ENCODE measurements at places on chromosomes 4 and X.
A peak's percentile ranks its signal among the peaks of the same experiment; 100 is the strongest.

DNA sequence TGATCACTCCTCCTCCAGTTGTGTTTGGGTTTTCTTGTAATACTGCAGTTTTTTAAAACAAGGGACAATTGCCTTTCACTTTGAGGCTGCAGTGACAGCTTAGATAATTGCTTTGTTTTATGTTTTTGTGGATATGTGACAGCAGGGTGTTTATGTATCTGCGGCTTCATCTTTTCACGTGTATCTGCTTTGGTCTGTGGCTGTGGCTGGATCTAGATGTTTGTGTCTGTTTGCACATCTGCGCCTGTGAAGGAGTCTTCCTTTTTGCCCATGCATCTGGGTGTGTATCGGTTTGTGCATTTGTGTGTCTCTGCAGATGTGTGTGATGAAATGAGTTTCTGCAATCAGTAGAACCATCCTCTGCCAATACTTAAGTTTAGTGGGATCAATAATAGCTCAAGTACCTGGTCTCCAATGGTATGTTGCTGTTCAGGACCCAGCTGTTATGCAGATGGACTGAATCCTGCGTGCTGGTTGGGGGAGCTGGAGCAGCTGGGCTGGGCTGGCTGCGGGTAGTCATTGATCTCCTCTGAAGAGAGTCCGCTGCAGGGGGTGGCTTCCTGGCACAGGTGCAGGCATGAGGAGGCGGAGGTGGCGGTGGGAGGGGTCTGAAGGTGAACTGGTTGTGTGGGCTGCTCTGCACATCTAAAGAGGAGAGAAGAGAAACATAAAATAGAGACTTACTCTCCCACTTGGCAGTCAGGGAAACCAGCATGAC, 390.3 kb downstream of the SH2D1A start:
- peak; percentile 65 for DNase-seq

DNA sequence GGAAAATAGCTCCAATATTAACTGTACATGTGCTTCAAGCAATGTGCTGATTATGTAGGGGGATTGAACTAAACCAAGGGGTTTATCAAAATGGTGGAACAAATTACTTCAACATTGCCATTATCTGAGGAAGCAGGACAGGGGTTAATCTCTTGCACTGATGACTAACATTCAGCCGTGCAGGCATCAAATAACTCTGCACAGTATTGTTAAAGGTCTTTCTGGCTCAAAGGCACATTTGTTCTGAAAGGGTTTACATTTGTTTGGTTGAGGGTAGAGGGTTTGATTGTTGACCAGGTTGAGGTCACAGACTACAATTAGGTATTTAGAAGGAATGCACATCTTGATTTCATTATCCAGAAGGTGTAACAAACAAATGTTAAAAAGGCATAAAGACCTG, 32.2 kb upstream of the CCSER1 start:
- no peak for DNase-seq

DNA sequence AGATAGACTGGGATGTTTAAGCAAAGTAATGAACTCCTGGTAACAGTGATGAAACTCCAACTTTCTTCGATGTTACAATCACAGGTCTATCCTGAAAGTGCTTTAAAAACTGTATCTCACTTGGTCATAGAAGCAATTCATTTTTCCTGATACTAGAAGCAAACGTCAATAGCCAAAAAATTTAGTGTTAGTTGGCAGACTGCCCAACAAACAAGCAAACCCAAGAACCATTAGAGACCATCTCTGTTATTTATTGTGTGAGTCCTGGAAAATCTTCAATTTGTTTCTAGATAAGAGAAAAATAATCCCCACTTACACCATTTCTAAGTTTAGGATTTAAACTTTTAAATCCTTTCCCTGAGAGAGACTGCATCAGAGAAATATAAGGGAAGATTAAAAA, 553.9 kb downstream of the INPP4B start:
- DNase-seq, result no peak

DNA sequence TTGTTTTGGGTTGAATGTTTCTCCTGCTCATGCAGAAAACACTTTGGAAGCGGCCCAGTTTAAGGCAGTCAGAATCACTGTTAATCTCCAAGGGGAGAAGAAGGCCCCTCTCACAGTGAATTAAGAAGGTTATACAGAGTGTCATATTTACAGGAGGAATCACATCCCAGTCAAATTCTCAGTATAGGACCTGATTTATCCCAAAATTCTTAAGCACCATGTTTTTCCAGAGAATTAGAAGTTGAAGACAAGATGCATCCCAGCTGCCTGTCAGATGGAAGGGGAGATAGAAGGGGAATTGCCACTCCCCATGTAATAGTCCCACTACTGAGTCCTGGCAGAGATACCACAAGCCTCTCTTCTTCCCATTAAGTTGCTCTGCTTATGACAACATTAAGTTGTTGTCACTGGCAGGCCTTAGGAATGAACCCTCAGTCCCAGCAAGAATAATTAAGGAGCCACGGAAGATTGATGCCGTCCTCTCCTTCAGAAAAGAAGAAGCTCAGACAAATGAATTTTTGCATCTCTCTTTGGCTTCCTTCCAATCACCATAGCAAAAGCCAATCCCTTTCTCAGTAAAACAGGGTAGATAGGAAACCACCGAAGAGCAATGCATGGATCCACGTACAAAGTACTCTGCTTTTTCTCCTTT, 138.4 kb downstream of the LDB2 start:
- no peak for DNase-seq

- DNase-seq, result no peak
Observed at GRCh38 chrX:114959729-114960128, 57.7 kb downstream of the IL13RA2 start.

GRCh38 chrX:22912616-22913015, 87.1 kb upstream of the DDX53 start:
- no peak for DNase-seq

- DNase-seq, result no peak
Observed at GRCh38 chr4:185179488-185179887, 24.3 kb downstream of the CFAP97 start.

DNA sequence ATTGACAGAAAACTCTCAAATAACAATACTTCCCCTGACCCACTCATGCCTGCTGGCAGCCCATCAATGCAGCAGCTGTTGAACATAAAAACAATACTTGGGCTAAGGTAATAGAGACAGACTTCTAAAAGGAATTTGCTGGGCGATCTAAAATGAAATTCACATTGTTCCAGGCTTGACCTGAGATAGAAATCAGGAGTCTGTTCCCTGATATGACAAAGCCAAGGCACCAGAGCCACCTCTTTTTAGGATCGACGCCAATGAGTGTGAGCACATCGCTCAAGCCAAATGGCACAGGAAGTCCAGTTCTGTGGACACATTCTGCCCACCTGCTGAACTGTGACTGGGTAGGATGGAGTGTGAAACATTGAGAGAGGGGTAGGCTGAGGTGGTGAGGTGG, 4.9 kb downstream of the SEPTIN11 start:
- DNase-seq, result no peak

DNA sequence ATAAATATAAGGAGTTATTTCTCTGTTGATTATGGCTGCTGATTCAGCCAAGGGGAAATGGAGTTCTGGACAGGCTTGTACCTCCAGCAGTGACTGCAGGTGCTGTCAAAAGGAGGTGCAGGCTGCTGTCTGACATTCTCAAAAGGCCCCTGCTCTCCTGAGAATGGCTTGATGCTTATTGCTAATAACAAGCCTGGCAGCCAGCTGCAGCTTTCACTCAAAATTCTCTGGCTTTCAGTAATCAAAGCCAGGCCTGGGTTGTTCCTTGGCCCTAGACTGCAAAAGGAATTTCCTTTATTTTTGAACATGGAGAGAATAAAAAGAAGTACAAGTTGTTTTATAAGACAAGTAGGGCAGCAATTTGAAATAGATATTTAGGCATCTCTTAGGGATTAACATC, 575.9 kb downstream of the MID1IP1 start:
- DNase-seq, result no peak

DNA sequence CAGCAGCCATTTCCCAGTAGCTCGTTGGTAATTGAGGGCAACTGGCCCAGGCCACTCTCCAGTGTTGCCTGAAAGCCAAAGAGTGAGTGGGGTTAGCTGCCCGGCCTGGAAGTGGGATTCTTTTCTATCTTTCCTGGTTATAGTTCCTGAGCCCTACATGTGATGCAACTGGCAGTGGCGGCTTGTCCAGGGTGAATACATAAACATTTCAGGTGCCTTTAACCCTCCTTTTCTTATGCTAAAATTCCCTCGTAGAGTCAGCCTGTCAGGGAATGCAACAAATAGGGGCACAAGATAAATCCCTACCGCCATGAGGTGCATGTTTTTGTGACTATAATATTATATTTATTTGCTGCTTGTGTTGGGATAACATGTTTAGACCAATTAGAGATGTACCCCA, 13.4 kb upstream of the HERC5 start:
- DNase-seq, result no peak

DNA sequence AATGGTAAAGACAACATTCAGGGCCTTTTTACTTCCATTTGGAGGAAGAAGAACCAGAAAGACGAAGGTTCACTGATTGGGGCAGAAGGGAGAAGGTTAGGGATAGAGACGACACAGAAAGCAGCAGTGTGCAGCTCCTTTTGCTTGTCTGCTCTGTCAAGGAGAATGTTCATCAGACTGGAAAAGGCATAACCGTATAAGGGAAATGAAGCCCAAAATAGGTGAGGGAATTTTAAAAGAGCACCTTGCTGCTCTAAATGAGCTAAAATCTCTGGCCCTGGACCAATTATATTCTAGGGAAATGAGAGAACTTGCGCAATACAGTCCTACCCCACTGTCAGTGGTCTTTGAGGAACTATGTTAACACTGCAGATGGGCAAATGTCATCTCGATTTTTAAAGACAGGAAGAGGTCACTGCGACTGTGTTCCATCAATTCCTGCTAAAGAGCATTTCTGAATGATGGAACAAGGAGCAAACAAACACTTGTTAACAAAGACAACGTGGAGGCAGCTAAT, 909.8 kb upstream of the FTHL17 start:
- DNase-seq, result no peak

- no peak for DNase-seq
Observed at GRCh38 chr4:168522356-168522755, 25.5 kb downstream of the PALLD start.

DNA sequence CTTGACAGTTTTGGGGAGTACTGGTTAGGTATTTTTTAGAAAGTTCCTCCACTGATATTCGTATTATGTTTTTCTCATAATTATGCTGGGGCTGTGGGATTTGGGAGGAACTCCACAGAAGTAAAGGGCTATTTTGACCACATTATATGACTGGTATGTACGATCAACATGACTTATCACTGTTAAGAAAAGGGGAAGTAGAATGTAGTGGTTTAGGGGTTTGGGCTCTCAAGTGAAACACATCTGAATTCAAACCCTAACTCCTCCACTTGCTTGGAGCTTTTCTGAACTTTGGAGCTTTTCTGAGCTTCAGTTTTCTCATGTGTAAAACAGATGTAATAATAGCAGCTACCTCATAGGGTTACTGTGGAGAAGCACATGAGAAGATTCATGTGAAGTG, 96.4 kb upstream of the C1GALT1C1 start:
- DNase-seq, result no peak
